ENCODE measurements at places on chromosomes 12 and 14.

- no peak for DNase-seq
These were observed 14.0 kb downstream of the PLBD2 start for GRCh38 chr12:113372371-113372770.

DNA sequence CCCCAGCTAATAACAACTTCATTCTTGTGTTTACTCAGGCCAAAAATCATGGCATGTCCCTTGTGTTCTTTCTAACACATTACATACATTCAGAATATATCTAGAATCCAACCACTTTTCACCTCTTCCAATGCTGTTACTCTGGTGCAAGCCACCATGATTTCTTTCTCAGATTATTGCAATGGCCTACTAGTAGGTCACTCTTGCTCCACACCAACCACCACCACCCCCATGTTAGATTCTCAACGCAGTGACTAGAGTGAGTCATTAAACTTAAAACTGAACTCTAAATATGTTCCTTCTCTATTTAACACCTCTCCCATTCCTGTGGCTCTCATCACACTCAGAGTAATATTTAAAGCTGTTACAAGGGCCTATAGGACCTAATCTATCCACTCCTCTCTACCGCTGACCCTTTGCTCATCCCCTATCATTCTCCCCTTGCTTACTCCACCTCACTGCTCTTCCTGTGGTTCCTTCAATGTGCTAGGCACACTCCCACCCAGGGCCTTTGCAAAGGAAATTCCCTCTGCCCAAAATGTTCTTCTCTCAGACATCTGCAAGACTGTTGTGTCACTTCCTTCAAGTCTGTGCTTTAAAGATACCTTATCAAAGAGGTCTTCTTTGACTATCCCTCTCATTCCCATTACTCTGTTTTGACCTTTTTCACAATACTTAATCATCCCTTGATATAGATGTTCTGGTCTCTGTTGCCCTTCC lies 6.6 kb downstream of the RTN1 start:
- DNase-seq, result no peak

GRCh38 chr14:95078867-95079266 lies 78.5 kb downstream of the DICER1 start:
- no peak for DNase-seq

DNA sequence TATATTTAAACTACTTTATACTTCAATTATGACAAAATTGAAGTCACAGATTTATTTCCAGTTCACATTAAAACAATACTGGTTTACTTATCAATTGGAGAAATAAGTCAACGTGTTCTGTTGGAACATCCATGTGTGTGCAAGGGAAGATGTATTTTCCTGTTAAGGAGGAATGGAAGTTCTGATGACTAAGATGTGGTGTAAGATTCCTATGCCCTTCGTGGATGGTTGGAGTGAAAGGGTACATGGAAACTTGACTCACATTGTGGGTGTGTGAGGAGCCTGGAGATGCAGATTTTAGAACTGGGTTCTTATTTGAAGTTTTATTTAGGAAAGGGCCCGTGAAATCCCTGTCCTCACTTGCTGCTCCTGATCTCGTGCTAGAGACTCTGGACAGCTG lies 95.3 kb downstream of the CATSPERB start:
- no peak for DNase-seq

GRCh38 chr12:80858356-80858755 lies 79.4 kb downstream of the LIN7A start:
- no peak for DNase-seq

GRCh38 chr14:88289996-88290395 lies 33.1 kb downstream of the KCNK10 start:
- DNase-seq, result no peak

DNA sequence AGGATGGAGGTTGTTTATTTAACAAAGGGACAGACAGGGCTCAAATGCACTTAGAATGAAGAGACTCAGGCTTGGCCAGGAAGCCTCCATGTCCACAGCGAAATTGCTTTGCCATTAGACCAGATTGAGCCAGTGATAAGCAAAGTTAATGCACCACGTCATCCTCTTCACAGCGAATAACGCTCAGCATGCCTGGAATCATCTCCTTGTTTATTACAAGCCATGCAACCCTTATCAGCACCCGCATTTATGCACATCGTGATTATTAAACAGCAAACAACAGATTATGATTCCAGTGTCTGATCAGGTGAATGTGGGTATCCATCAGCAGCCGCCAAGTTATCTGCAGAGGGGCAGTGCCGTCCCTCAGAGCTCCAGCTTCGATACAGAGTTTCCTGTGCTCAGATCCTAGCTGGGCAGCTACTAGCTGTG lies 175.0 kb upstream of the TMEM132C start:
- DNase-seq, result no peak

- no peak for DNase-seq
These were observed 83.8 kb downstream of the SLC25A21 start for GRCh38 chr14:37088356-37089215.

GRCh38 chr12:38544330-38545066 lies 227.9 kb downstream of the ALG10B start:
- DNase-seq, result no peak

GRCh38 chr12:101969-102878 lies 35.7 kb downstream of the IQSEC3 start:
- peak; percentile 21 for DNase-seq

DNA sequence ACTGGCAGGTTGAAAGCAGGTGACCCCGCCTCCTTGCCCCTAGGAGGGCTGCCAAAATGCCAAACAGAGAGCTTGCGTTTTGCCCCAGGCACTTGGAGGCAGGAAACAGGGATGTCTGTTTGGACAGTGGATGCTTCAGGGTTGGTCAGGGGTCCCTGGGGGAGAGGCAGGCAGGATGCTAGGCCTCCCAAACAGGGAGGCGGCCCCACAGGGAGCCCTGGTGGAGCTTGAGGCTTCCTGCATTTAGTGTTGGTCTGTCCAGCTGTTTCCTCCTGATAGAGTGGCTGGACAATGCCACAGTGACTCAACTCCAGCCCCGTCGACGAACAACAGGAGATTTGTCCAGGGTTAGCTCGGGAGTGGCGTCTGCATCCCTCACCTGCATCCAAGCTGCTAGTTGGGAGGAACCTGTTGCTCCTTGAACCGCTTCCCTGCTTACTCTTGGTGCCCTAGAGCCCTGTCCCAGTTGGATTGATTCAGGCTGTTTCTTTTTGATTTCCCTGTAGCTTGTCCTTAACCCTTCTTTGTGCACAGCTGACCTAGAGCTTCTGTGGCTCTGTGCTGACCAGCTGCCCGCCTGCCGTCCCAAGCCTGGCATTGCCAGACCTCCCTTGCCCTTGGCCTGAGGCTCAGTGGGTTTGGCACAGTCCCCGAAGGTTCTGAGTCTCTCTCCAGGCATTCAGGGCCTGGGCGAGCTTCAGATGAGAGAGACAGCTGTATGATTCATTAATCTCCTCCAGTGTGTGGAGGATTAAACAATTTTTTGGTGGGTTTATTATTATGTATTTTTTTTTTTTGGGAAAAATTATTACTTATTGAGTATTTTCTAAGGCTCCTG lies 45.9 kb downstream of the TSPAN9 start:
- DNase-seq, result no peak

DNA sequence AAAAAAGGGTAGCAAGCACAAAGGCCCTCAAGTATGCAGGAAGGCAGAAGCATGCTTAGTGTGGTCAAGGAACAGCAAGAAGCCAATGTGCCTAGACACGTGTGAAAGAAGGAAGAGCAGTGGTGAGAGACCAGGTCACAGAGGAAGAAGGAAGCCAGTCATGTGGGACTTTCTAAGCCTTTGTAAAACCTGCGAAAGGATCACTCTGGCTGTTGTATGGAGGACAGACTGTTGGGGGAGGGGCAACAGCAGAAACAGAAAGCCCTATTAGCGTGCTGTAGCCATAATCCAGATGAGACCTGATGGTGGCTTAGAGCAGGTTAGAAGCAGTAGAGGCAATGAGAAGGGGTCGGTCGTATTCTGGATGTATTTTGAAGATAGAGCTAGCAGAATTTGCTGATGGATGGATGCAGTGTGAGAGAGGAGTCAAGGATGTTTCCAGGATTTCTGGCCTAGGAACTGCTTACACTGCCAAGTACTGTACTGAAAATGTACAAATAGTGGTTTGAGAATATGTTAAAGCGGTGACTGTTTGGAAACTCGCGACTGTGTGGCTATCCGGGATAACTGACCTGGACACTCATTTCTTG lies 5.7 kb upstream of the MLF2 start:
- DNase-seq, result no peak

GRCh38 chr12:126506426-126507182 lies 1441.4 kb downstream of the AACS start:
- no peak for DNase-seq

DNA sequence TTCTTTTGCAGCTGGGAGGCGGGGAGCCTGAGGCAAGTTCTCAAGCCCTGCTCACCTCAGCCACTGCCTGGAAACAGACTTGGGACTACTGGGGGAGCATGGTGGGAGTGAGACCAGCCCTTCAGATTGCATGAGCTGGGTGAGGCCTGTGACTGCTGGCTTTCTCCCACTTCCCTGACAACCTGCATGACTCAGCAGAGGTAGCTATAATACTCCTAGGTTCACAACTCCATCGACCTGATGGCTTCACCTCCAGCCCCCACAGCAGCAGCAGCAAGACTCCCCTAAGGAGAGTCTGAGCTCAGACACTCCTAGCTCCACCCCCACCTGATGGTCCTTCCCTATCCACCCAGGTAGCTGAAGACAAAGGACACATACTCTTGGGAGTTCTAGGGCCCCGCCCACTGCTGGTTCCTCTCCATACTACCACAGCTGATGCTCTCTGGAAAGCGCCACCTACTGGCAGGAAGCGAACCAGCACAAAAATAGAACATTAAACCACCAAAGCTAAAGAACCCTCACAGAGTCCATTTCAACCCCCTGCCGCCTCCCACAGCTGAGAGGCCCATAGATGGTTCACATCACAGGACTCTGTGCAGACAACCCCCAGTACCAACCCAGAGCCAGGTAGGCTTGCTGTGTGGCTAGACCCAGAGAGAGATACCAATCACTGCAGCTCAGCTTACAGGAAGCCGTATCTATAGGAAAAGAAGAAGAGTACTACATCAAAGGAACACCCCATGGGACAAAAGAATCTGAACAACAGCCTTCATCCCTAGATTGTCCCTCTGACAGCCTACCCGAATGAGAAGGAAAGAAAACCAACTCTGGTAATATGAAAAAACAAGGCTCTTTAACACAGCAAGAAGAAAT lies 68.7 kb downstream of the RPAP3 start:
- peak; percentile 56 for DNase-seq

DNA sequence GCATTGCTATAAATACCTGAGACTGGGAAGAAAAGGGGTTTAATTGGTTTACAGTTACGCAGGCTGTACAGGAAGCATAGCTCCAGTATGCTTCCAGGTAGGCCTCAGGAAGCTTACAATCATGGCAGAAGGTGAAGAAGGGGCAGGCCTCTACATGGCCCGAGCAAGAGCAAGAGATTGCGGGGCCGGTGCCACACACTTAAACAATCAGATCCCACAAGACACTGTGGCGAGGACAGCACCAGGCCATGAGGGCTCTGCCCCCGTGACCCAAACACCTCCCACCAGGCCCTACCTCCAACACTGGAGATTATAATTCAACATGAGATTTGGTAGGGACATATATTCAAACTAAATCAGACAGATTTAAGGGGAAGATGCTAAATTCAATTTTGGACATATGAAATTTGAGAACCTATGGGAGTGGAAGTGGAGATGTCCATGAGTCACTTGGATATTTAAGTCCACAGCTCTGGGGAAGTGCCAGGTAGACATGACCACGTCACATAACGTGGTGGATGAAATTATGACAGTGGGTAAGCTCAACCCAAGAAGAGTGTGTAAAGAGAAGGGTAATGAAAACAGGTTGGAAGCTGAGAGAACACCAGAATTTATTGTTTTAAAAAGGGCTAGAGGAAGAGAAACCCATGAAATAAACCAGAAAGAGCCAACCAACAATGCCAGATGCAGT lies 1.5 kb upstream of the LTA4H start:
- DNase-seq, result no peak

- no peak for DNase-seq
These were observed 12.8 kb downstream of the LEMD3 start for GRCh38 chr12:65182012-65182739.

DNA sequence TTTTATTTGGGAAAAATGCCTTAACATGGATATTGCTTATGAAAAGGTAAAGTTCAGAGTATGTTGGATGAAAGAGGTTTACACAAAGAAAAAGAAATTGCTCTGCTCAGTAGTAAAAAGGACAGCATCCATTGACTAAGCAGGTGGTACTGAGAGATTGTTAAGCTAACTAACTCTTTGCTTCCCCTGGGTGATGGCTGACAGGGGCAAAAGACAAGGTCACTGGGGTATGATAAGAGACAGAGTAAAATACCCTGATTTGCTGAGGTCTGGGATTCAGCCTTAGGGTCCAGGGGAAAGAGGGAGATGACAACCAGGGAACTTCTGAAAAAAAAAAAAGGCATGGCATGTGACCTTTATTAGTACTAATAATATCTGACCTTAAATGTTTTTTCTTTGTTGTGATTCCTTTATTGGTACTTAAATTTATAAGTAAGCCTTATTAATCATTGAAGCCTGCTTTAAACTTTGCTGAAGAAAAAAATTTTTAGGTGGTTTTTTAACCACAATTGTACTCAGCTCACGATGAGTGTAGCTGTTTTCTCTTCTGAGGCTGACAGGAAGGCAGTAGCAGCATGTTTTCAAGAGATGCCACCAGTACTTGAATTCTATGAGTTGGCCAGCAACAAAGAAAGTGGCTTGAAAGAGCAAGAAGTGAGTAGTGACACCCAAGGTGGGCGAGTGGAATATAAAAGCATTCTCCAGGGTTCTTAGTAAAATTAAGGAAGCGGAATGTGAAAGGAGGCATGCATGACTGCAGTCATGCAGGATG lies 43.7 kb upstream of the KITLG start:
- DNase-seq, result no peak

- DNase-seq, result no peak
These were observed 643.8 kb upstream of the ALG10B start for GRCh38 chr12:37672655-37673260.

DNA sequence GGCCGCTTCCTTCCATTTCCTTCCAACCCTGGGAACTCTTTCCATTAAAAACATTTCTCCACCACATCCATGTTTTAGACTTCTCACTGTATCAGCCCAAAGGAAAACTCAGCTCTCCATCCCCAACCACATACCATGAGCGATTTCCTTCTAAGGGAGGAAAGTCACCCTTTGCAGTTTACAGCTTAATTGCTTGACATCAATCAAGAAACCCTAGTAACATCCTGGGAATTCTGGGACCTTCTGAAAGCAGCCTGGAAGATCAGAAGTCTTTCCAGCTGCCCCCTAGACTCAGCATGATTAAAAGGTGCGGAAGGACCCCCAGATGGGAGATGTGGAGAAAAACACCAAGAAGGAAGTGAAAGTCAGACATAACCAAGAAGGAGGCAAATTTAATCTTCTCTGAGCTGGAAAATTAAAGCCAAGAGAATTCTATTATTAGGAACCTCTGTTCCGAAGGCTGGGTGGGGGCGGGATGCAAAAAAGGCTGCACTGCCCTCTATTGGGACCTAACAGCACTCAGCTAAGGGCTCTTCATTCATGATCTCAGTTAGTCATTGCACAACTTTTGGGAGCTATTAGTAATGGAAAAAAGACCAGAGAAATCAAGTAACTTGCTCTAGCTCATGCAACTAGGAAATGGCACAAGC lies 73.3 kb upstream of the PLXNC1 start:
- no peak for DNase-seq
